Activated CD8-positive, alpha-beta memory T cell treated with anti-CD3 and anti-CD28 coated beads for 1 hour (primary cell): ENCODE measurements at places on chromosomes 4 and X.

DNA sequence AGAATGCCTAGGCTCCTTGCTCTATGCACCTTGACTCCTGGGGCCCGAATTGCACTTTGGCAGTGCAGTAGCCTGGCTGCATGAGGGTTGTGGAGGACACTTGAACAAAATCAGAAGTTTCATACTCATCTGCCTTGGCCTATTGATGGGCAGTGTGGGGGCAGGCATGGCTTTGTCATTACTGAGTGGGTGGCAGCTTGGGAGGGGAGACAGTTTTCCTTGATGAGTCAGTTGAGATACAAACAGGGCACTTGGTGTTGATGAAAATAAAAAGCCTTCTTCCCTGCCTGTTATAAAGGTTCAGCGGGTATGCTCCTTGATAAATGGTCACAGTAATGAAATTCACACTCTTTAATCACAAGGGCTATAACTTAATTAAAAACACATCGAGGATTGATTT lies 126.8 kb upstream of the MAMLD1 start:
- DNase-seq, result no peak

- DNase-seq, result no peak
Observed at GRCh38 chrX:68894513-68895340, 65.9 kb downstream of the EFNB1 start.

DNA sequence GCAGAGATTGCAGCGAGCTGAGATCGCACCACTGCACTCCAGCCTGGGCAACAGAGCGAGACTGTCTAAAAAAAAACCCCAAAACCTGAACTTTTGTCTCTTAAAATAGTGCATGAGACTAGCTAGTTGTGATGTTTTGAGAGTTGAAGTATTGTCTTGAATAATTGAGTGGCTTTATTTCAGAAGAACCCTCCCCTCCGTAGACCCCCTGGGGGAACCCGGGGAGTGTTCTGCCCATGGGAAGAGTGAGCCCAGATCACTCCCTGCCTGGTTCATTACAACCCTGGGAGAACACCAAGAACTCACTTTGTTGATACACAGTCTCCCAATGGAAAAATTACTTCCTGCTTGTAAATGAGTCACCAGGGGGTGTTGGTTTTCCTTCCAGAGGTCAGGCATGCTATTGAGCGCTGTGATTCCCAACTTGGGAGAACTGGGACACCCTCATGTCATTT lies 65.3 kb upstream of the SHISA3 start:
- no peak for DNase-seq

- no peak for DNase-seq
Observed at GRCh38 chrX:49960061-49960460, 37.7 kb downstream of the CLCN5 start.

DNA sequence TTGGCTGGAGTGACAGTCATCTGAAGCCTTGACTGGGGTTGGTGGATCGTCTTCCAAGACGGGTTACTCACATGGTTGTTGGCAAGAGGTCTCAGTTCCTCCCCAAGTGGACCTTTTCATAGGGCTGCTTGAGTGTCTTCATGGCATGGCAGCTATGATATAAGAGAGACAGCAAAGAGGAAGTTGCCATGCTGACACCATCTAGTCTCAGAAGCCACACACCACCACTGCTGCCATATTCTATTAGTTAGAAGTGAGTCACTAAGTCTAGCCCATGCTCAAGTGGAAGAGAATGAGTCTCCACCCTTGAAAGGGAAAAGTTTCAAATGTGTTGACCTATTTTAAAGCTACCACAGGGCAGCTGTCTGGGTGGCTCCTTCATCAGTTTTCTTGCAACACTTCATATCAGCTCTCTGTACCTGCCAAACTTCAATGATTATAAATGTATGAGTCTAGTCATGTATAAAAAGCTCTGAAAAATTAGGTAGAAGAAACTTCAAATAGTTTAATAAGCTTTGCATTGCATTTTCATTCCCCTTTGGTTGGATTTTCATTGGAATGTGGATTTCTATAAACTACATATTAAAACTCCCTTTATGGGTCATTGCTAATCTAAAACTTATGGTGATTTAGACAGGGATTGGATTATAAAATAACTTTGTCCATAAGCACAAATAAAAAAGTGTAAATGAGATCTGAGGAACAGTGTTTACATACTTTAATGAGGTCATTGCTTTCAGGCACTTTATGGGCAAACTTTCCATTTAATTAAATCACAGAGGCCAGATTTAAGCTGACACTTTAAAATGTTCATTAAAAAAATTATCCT lies 68.0 kb upstream of the ATXN3L start:
- DNase-seq, result no peak

GRCh38 chr4:94700298-94700697 lies 57.5 kb upstream of the BMPR1B start:
- no peak for DNase-seq

GRCh38 chr4:138003248-138003647 lies 238.9 kb downstream of the SLC7A11 start:
- no peak for DNase-seq

DNA sequence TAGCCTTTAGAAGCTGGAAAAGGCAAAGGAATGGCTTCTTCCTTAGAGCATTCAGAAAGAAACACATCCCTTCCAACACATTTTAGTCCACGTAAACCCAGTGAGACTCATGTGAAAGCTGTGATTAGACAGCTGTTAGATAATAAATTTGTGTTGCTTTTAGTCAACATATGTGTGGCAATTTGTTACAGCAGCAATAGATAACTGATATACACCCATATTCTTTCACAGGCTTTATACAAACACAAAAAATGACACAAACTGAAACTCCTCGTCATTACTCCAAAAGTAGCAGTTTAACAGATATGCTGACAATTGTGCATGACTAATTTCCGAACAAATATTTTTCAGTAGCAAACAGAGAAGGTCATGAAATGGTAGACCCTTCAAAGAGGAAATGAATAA lies 65.3 kb downstream of the ANTXR2 start:
- DNase-seq, result no peak
